ENCODE measurements at places on chromosomes 1 and 21.

- no peak overlapping the region for H3K4me3 ChIP-seq
- H3K36me3 ChIP-seq = no peaks in the 10 kb centered on the region
- H3K4me1 ChIP-seq = peaks cover 21% of the 10 kb centered on the region
- no peaks in the 10 kb centered on the region for H3K27me3 ChIP-seq
Measured at GRCh38 chr1:225467193-225468020, 39.6 kb upstream of the LBR start.

DNA sequence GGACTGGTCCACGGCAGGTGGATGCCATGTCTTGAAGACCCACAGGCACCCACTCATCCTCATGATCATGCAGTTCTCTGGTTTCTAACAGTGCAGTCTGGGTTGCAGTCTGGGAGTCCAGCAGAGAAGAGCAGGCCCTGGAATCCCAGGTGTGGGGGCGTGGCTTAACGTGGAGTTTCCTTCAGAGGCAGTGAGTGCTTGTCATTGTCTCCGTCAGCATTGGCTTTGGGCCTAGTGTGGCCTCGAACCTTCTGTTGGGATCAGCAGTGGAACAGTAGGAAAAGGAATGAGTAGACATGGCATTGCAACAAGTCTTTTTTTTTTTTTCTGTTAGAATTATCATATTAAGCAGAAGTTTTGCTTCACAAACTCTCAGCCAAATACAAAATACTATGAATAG lies 12.8 kb downstream of the LGALS8 start:
- H3K27me3 ChIP-seq = no peaks in the 10 kb centered on the region
- H3K4me1 ChIP-seq = no peaks in the 10 kb centered on the region
- H3K27ac ChIP-seq = no peak overlapping the region
- peak; percentile 37 for DNase-seq
- no peaks in the 10 kb centered on the region for H3K36me3 ChIP-seq
- H3K4me3 ChIP-seq = no peak overlapping the region

GRCh38 chr1:224736619-224737352 lies 120.7 kb downstream of the CNIH3 start:
- H3K36me3 ChIP-seq = no peaks in the 10 kb centered on the region
- no peak overlapping the region for H3K27ac ChIP-seq
- DNase-seq = peak; percentile 31
- peaks cover 32% of the 10 kb centered on the region for H3K4me1 ChIP-seq

- no peak overlapping the region for H3K27ac ChIP-seq
- H3K27me3 ChIP-seq = no peaks in the 10 kb centered on the region
- DNase-seq = no peak
- no peaks in the 10 kb centered on the region for H3K36me3 ChIP-seq
Measured at GRCh38 chr1:108007531-108007930, 42.6 kb upstream of the VAV3 start.

DNA sequence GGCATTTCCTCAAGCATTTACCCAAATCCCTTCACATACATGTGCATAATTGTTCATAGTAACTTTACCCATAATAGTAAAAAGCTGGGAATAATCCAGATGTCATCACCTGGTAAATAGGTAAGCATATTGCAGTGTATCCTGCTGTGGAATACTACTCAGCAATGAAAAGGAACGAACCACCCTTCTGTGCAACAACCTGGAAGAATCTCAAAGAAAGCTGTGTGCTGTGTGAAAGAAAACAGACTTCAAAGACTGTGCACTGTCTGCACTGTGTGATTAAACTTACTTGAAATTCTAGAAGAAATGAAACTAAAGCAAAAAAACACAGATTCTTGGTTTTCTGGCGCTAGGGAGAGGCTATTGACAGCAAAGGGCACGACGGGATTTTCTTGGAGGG lies 13.5 kb downstream of the TFF2 start:
- H3K4me3 ChIP-seq = no peak overlapping the region
- DNase-seq = no peak
- no peaks in the 10 kb centered on the region for H3K36me3 ChIP-seq
- H3K4me1 ChIP-seq = peaks cover 14% of the 10 kb centered on the region
- H3K27ac ChIP-seq = peak overlapping the region; percentile 84

DNA sequence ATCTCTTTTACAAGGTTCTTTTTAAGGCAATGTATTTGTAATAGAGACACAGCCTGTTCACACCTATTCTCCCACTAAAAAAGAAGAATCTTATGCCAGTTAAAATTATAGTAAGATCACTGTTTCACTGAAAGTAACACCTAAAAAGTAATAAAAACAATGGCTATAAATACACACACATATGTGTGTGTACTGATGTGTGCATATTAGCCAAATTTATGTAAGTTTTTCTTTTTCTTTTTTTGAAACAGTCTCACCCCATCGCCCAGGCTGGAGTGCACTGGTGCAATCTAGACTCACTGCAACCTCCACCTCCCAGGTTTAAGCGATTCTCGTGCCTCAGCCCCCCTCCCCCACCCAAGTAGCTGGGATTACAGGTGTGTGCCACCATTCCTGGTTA lies 56.8 kb upstream of the SLC30A10 start:
- no peaks in the 10 kb centered on the region for H3K27me3 ChIP-seq
- H3K36me3 ChIP-seq = peaks cover 50% of the 10 kb centered on the region
- H3K4me3 ChIP-seq = no peak overlapping the region
- no peak for DNase-seq
- no peak overlapping the region for H3K27ac ChIP-seq
- H3K4me1 ChIP-seq = no peaks in the 10 kb centered on the region

- no peak overlapping the region for H3K4me3 ChIP-seq
- DNase-seq = no peak
- H3K4me1 ChIP-seq = no peaks in the 10 kb centered on the region
- no peaks in the 10 kb centered on the region for H3K27me3 ChIP-seq
- H3K36me3 ChIP-seq = no peaks in the 10 kb centered on the region
Measured at GRCh38 chr1:224683936-224684335, 67.8 kb downstream of the CNIH3 start.

All from GM23338 (cell line).